Stimulated activated CD8-positive, alpha-beta memory T cell treated with anti-CD3 and anti-CD28 coated beads, Interleukin-7, amount 100 ng/mL, for 48 hours (primary cell): ENCODE measurements at places on chromosomes 4 and X.

DNA sequence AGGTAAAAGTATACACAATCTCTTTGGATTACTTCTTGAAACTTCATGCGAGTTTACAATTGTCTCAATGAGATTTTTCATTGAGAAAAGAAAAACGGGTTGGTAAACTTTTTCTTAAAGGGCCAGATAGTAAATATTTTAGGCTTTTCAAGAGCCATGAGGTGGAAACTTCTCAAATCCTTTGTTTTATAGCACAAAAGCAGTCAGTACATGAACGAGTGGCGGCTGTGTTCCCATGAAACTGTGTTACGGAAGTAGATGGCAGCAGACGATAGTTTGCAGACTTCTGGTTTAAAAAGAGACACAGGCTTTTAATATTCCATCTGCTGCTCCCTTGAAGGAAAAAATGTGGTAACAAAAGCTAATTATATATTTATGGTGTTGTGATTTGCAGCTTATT is 332.0 kb downstream of the TENM3 start:
- DNase-seq, result no peak

GRCh38 chr4:1799387-1800375 is 6.6 kb downstream of the FGFR3 start:
- no peak for DNase-seq

DNA sequence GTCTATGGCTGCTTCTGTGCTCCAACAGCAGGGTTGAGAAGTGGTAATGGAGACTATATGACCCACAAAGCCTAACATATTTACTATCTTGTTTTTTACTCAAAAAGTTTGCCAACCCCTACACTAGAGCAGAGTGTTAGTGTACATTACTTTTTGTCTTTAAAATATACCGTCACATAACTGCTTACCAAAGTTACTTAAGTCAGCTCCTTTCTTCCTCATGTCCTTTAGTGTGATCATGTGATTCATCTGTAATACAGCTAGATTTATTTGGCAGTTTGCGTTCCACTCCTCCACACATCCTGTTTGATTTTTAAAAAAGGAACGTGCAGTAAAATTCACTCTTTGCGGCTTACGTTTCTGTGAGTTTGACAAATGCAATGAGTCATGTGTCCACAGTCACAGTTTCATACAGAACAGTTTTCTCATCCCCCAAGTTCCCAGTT is 162.4 kb upstream of the GPRIN3 start:
- no peak for DNase-seq

DNA sequence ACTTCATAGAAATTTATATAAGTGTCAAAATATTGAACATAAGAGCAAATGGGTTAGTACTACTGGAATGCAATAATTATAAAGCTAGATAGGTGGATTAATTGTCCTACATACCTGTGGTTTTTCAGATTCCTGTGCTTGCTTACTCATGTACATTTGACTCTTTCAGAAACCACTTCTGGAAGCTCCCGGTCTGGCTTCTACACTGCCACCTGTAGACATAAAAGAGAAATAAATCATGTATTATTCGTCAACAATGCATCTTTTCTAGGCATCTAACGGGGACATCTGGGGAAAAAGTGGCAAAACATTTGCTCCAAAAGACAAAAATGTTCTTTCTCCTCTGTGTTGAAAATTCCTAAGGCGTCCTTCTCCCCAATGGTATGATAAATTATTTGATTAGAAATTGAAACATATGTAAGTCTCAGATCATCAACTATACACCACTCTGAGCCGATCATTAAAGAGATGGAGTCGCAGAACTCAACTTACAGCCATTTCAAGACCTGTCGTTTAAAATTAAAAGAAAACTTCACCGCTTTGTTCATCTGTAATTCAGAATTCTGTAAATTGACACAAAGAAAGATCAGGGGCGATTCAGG is 648.7 kb upstream of the DIPK2B start:
- DNase-seq, result no peak

DNA sequence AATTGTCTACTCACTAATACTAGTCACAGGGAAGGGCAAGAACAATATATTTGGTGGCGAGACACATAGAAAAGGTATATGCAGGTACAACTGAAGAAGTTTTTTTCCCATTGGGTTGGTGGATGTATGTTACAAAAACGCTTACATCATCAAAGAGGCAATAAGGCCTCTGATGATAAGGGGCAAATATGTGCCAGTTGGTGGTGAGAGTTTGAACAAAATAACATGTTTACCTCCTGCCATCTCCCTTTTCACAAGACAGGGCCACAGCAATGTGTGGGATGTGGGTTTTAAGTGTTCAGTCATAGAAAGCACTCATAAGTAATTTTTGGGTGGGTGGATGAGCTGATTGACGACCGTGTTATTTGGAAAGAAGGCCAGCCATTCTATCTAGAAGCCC is 41.7 kb downstream of the PAGE2 start:
- no peak for DNase-seq
